ENCODE measurements at places on chromosomes 13 and 19. TPM values are rescaled to one million over a fixed set of nuclear protein-coding genes. Genes with fewer than 3 reads are reported as not detected.

DNA sequence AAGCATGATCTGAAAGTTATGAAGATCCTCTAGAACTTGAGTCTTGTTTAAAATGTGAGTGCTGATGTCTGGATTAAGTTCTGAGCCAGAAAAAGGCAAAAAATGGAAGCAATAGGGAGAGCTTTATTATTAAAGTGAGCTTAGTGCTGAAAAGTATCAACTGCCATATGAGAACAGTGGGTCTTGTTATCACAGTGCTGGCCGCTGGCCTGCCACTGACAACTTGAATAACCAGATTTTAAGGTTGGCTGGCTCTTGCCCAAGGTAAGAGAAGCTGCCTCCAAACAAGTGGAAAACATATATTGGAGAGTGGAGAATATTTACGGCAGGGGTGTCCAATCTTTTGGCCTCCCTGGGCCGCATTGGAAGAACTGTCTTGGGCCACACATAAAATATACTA, 33.9 kb downstream of the NUFIP1 start:
- DNase-seq, result no peak

- DNase-seq, result peak; percentile 11
Observed at GRCh38 chr13:43273362-43273761, 250.0 kb downstream of the DNAJC15 start.

GRCh38 chr19:48445256-48445605, 552 bp upstream of the GRWD1 start:
- peak; percentile 75 for DNase-seq

DNA sequence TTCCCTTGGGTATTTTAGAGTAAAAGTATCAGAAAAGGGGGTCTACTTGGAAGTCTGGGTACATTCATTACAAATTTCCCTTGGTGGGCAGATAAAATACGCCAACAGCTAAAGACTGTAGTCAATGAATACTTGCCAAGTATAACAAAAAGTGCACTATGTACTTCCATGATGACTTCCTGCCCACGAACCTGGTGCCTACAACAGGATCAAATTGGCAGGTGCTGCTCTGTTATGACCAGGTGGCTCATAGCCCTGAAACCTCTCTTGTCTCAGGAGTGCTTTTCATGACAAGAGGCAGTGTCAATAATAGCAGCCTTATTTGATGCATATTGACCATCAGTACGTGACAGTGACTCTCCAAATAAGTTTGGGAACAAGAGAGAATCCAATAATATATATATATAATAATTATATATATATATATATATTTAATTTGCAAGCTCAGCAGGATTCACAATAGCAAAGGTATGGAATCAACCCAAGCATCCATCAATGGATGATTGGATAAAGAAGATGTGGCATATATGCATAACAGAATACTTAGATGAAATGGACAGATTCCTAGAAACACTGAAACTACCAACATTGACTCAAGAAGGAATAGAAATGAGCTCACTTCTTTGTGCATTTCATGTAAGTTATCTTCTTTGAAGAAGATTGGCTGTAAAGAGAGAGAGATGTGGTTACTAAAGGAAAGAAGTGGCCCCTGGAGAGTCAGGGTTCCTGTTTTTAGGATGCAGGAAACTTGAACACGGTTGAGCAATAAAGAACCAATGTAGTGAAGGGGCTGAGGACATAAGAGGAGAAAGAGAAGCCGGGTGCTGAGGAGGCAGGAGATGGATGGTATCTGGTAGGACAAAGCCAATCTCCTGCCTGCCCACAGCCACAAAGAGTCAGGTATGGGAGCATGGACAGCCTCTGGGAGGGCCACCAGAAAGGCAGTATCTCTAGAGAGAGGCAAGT, 52.0 kb upstream of the GTF2F2 start:
- no peak for DNase-seq

ATP4B gene
- total RNA-seq, result not detected

NTN5 gene
- total RNA-seq, result not detected
